ACHN (cell line): ENCODE measurements at places on chromosomes 3 and 15.

DNA sequence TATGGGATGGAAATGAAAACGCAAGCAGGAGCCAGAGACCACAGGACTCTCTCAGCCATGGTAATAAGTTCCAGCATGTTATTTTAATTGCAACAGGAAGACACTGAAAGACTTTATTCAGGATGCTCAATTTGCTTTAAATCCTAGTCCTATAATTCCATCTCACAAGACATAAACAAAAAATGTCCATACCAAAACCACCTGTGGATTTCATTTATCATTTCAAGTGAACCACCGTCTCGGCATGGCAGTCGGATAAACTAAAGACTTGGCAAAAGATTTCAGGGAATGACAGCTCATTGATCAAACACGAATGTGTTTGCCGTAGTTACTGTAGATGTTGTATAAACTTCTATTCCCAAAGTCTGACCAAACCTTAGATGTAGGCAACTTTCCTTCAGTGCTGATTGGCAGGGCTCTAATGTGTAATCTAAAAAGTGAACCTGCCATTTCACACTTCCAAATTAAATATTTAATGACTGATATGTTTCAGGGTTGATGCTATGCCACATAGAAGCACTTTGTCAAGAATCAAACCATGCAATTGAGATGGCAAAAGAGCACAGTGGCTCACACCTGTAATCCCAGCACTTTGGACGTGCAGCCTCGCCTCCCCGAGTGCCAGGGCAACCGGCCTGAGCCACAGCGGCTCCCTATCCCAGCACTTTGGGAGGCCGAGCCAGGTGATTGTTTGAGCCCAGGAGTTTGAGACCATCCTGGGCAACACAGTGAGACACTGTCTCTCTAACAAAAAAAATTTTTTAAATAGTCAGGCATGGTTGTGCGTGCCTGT is 331.7 kb downstream of the MAGI1 start:
- no peak for DNase-seq

DNA sequence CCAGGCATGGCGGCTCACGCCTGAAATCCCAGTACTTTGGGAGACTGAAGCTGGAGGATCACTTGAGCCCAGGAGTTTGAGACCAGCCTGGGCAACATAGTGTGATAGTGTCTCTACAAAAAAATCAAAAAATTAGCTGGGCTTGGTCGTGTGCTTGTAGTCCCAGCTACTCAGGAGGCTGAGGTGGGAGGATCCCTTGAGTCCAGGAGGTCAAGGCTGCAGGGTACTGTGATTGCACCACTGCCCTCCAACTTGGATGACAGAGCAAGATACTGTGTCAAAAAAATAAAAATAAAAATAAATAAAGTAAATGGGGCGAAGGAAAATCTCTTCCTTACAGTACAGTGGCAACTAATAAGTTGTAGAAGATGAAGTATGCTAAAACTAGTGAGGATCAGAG is 29.6 kb downstream of the LSM3 start:
- no peak for DNase-seq

GRCh38 chr3:107630779-107631178 is 108.0 kb downstream of the BBX start:
- no peak for DNase-seq

DNA sequence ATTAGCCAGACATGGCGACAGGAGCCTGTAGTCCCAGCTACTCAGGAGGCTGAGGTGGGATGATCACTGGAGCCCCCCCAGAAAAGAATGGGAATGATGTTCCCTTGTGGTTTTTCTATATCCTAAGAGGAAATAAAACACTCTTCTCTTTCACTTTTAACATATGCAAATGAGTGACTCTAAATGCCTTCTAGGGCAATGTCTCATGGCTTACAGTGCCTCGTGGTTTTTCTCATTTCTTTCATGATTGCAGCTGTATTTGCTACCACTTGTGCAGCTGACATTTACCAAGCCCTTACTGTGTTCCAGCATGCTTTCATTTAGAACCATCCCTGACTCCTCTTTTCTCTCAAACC is 26.4 kb downstream of the STOML1 start:
- DNase-seq, result no peak

- DNase-seq, result no peak
These were observed 250.9 kb downstream of the EPHA3 start for GRCh38 chr3:89358281-89358680.

DNA sequence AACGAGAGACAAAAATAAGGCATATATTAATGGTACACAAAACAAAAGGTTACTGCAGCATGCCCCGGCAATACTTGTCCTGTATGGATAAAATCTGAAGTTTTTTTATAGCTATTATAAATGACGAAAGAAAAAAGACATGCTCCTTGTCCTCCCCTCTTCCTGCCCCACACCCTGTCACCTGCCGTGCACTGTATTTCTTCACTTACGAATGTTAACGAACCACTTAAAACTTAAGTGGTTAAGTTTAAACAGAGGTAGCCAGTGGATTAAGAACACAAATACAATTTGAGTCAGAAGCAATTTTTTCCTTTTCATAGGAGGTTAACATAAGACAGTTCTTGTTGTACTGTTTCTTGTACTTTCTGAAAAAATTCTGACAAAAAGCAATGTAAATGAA is 799.1 kb upstream of the NECTIN3 start:
- DNase-seq, result no peak

- no peak for DNase-seq
These were observed 6.9 kb upstream of the PLSCR5 start for GRCh38 chr3:146612015-146612414.

DNA sequence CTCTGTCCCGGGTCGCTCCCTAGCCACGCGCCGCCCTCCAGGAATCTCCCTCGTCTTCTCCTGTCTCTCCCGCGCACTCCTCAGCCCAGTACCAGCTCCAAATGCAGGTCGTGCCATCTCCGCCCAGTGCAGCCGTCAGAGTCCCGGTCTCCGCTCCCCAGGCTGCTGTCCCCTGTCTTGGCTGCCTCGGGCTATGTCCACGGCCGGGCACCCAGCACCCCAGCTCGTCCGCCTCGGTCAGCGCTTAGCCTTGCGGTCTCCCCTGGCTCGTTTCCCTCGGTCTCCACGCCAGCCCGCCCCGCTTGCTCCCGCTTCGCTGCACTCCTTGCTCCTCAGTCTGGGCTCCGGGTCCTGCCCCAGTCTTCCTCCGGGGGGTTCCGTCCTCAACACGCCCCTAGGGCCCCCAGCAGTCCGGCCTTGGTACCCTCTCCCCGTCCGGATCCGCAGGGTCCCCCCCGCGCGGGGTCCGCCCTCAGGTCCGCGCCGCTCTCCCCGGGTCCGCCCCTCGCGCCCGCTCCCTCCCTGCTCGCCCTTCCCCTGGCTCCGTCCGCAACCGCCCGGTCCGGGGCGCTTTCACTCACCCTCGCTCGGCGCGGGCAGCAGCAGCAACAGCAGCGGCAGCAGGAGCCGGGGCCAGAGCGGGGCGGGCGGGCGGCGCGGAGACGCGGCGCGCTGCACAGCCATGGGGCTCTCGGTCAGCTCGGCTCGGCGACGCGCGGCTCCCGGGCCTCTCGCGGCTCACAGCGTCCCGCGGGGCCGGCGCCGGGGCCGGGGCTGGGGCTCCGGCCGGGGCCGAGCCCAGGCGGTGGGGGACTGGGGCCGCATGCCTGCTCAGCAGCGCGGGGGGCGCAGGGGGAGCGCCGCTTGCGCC is 462 bp downstream of the IGDCC3 start:
- no peak for DNase-seq

DNA sequence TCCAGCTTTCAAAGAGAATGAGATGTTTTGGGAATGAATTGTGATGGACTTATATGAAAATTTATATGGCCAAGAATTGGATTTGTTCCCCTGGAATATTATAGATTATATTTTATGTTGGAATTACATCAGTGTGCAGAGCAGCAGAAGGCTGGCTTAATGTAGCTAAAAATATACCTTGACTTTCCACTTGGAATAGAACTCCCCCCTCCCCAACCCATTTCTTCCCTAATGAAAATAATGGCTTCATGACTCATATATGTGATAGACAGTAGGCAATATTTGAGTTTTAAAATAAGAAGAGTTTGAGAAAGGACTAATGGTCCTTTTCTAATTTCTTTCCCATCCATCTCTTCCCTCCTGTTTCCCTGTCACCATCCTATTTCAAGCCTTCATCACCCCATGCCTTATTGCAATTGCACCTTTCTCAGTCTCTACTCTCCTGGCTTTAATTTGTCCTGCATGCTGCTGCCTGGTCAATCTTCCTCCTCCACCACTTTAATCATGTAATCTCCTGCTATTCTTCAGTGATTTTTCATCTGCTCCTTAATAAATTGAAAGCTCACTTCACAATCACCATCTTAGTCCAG is 122.5 kb downstream of the MDFIC2 start:
- DNase-seq, result no peak

GRCh38 chr3:24518990-24519367 is 24.3 kb upstream of the THRB start:
- no peak for DNase-seq

DNA sequence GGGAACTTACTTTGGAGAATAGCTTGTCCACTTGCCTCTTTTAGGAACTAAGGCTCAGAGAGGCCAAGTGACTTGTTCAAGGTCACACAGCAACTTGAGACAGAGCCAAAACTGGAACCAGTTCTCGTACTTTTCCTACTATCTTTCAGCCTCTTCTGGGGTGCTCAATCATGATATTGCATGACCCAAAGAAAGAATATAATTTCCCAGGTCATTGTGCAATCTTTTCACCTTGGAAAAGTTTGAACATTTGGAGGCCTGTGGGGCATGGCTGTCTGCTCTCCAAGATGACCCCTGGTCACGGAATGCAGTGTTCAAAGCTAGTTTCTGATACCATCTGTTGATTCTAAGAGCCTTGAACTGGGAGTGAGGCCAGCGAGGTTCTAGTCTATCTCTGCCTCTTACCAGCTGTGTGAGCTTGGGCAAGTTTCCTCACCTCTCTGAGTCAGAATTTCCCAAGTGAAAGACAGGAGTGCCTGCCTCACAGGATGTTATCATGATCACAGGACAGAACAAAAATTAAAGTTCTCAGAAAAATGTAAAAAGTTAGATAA is 89.7 kb downstream of the BDH1 start:
- DNase-seq, result no peak

DNA sequence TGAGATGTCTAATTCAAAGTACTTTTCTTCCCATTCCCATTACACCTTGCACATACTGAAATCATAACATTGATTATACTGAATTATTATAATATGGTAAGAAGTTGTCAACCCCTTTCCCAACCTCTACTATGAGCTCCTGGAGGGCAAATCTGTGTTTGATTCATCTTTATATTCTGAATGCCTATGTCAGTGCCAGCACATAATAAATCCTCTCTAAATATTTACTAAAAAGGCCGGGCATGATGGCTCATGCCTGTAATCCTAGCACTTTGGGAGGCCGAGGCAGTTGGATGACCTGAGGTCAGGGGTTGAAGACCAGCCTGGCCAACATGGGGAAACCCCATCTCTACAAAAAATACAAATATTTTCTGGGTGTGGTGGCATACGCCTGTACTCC is 392.5 kb upstream of the CADM2 start:
- no peak for DNase-seq

GRCh38 chr3:46668116-46668515 is 25.4 kb downstream of the ALS2CL start:
- no peak for DNase-seq

GRCh38 chr15:37783290-37783689 is 151.2 kb upstream of the TMCO5A start:
- no peak for DNase-seq
